ENCODE measurements at places on chromosomes 7 and 10. TPM values are rescaled to one million over a fixed set of nuclear protein-coding genes. Genes with fewer than 3 reads are reported as not detected.

The CLDN4 gene
- 0.26 TPM for total RNA-seq

The CALHM1 gene
- total RNA-seq, result not detected

The WEE2 gene
- total RNA-seq, result not detected

The WDR86 gene
- 0.26 TPM for total RNA-seq

The OR2A7 gene
- 0.07 TPM for total RNA-seq

The MKRN1 gene
- 76.5 TPM for total RNA-seq

The AKR1C8 gene
- not detected for total RNA-seq

The BAG3 gene
- total RNA-seq, result 19.3 TPM

The NRCAM gene
- 22.6 TPM for total RNA-seq

The RARRES2 gene
- total RNA-seq, result 1.7 TPM

The ERV3-1 gene
- 9.5 TPM for total RNA-seq

The MCM10 gene
- 2.0 TPM for total RNA-seq

The ADRB1 gene
- total RNA-seq, result not detected

The PRPS1L1 gene
- total RNA-seq, result not detected

Data from smooth muscle cell of the pulmonary artery (primary cell).